Left lung (tissue), 14 donors: ENCODE measurements at places on chromosomes 2 and 18. TPM values are rescaled to one million over a fixed set of nuclear protein-coding genes. Genes with fewer than 3 reads are reported as not detected.

Gene GBX2
- total RNA-seq, result not detected

DNA sequence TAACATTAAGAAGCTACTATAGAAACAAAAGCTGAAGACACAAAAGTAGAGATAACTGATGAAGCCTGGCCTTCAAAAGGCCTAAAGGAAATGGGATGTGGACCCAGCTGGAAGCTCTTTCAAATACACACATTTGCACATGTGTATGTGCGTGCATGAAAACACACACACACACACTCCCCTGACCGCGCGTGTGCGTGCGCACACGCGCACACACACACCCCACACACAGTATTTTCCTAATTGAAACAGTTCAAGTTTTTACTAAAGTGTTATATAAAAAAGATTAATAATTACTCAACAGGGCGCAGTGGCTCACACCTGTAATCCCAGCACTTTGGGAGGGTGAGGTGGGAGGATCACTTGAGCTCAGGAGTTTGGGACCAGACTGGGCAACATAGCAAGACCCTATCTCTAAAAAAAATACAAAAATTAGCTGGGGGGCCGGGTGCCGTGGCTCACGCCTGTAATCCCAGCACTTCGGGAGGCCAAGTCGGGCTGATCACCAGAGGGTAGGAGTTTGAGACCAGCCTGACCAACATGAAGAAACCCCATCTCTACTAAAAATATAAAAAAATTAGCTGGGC is 111.5 kb downstream of the PLEKHM3 start:
- H3K27me3 ChIP-seq, result no peaks in the 10 kb centered on the region
- peaks cover 4% of the 10 kb centered on the region for H3K36me3 ChIP-seq
- DNase-seq, result no peak

DNA sequence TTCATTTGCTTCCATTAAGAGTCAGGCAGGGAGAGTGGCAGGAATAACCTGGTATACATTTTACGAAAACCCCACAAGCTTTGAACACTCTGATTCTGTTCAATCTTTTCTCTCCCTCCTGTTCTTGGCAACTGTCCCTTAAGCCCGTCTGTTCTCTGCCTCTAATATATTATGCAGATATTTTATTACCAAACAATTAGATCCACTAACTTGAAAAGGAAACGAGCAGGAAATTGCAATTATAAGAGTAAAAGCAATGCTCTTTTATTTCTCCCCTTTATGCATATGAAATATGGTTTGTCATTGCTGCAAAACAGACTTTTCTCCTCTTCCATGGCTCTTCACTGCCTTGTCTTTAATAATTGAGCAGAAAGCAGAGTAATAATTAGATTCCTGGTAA is 149.1 kb upstream of the CELF4 start:
- DNase-seq, result no peak
- no peaks in the 10 kb centered on the region for H3K4me1 ChIP-seq
- H3K27me3 ChIP-seq, result no peaks in the 10 kb centered on the region
- no peak overlapping the region for H3K27ac ChIP-seq

Gene LOXHD1
- total RNA-seq, result 0.52 TPM

DNA sequence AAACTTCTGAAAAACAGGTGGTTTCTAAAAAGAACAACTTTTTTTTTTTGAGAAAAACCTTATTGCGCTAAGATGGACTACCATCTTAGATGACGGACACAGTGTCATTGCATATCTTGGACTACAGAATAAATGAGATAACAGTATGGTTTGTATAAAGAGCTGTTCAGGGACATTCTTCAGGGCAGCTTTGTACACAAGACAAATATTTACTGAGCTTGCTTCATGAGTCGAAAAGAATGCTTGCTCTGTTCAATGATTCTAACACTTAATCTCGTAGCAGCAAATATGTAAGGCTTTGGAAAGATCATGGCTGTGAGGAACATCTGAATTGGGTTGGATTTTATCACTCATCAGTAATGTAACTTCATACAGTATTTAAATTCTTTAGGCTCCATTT is 282.5 kb upstream of the CWC22 start:
- DNase-seq, result no peak
- H3K27ac ChIP-seq, result no peak overlapping the region
- H3K27me3 ChIP-seq, result no peaks in the 10 kb centered on the region
- H3K4me1 ChIP-seq, result no peaks in the 10 kb centered on the region

DNA sequence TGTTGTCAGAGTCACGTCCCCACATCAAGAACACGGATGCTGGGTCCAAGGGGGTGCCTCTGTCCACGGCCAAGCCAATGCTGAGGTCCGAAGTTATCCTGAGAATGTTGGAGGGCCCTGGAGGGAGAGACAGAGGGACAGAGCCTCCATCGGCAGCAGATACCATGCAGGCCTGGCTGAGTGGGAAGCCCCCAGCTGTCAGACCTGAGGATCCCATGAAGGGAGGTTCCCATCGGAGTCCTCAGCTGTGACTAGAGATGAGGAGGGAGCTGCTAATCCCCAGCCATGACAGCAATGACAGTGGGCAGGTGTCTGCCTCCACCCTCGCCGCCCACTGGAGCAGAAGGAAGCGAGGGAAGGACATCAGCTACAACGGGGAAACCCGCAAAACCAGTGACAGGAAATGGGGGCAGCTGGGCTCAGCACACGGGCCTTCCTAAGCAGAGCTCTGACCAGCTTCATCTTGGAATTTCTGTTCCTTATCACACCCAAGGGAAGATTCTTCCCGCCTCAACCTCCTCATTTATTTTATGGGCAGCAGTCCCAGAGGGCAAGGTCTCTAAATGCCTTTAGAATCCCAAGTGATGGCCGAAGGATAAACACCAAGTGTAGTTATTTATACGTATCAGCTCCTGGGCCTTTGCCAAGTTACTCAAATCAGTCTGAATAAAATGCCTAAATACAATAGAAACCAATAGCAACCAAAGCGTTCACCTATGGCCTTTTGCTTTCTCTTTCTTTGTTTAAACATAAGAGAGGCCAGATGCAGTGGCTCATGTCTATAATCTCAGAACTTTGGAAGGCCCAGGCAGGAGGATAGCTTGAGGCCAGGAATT is 32.2 kb downstream of the FAM178B start:
- H3K27ac ChIP-seq, result no peak overlapping the region
- no peak for DNase-seq
- no peak overlapping the region for H3K4me3 ChIP-seq
- no peaks in the 10 kb centered on the region for H3K36me3 ChIP-seq
- H3K27me3 ChIP-seq, result peaks cover 24% of the 10 kb centered on the region
